ENCODE measurements at places on chromosomes 5 and 9.

DNA sequence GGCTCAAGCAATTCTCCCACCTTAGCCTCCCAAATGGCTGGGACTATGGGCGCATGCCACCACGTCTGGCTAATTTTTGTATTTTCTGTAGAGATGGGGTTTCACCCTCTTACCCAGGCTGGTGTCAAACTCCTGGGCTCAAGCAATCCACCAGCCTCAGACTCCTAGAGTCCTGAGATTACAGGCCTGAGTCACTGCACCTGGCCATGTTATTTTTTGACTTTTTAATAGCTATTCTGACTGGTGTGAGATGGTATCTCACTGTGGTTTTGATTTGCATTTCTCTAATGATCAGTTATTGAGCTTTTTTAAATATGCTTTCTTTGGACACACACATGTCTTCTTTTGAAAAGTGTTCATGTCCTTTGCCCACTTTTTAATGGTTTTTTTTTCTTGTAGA, 38.2 kb downstream of the FBXW2 start:
- no peak for DNase-seq

DNA sequence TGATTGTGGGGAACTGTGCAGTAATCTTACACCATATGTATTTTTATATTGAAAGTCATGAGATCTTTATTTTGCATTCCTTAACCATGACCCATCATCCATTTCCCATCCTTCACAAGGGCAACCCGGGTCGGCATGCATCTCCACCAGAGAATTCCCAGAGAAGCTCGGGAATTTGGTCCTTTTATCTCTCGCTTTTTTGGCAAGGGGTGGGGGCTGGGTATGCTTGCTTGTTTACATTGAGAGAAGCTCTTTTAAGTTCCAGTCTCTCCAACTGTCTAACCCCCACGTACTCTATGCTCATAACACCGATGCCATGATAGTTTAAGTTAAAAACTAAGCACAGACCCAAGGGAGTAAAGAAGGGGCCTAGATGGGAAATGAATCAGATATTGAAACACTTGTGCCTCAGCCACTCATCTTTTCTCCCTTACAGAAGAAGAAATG, 109.9 kb upstream of the NFIB start:
- DNase-seq, result peak; percentile 39

- DNase-seq, result peak; percentile 40
Observed at GRCh38 chr5:142783601-142784341, 13.6 kb downstream of the ARHGAP26 start.

GRCh38 chr5:95178046-95178651, 106.7 kb downstream of the MCTP1 start:
- DNase-seq, result no peak

DNA sequence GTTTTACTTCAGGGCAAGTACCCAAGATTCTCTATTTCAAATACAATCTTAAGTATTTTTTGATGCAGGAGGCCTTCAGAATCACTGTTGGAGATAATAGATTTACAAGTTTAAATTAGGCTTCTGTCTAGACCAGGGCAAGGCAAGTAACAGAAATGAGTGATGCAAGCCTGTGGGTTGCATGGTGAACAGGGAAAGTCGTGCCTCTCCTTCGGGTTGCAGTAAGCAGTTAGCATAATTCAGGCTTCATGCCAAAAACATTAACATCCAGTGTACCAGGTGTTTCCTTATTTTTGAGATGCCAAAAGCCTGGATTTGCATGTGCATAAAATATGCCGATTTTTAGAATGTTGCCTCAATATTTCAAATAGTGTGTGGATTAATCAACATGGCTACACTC, 369.0 kb downstream of the CAAP1 start:
- no peak for DNase-seq

- DNase-seq, result no peak
Observed at GRCh38 chr9:95084254-95084934, 233.1 kb downstream of the FANCC start.

DNA sequence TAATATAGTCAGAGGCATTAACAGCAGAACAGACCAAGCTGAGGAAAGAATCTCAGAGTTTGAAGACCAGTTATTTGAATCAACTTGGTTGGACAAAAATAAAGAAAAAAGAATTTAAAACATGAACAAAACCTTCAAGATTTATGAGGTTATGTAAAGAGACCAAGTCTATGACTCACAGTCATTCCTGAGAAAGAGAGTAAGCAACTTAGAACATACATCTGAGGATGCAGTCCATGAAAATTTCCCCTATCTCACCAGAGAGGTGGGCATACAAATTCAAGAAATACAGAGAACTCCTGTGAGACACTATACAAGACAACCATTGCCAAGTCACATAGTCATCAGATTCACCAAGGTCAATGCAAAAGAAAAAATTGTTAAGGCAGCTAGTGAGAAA, 17.4 kb upstream of the C9orf72 start:
- no peak for DNase-seq

DNA sequence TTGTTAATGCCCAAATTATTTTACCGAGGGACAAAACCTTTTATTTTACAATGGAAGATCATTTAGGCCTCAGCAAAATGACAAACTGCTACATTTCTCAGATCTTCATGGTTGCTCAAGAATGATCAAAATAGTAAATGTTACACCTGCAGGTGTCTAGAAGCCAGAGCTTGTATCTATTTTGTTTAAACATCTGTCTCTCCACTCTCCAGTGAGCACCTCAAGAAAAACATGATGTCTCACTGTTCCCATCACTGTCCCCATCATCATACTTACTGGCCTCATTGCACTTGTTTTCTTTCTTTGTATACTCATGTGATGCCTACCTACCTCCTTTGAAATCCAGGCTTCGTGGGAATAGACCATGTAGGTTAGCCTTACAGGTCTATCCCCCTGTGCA, 149.6 kb downstream of the TTLL11 start:
- no peak for DNase-seq

DNA sequence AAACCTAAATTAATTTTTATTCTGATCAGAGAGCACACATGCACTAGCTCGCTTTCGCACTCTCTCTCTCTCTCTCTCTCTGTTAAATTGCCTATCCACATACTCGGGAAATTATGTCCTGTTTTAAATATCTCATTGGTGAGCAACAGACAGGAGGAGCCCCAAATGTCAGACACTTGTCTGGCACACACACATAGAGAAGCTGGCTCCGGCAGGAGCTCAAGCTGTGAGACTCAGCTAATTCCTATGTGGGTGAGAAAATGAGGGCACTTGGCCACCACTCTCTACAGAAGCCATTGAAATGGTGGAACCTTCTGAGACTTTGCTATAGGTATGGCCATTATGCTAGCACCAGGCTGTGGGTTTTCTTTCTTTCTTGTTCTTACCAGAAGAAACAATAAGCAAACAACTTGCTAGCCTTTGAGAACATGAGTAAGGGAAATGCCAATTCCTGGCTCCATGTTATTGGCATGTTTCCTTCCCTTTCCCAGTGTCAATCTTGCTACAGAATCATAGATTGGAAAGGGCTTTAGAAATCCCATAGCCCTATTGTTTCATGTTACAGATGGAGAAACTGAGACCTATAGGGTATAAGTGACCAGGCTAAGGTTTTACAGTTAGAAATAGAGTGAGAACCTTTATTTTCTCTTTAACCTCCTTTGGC, 9.0 kb downstream of the RFX3 start:
- DNase-seq, result no peak

- no peak for DNase-seq
Observed at GRCh38 chr5:160867976-160868375, 16.0 kb upstream of the ATP10B start.

GRCh38 chr9:127178686-127179632, 56.5 kb upstream of the ANGPTL2 start:
- DNase-seq, result no peak

DNA sequence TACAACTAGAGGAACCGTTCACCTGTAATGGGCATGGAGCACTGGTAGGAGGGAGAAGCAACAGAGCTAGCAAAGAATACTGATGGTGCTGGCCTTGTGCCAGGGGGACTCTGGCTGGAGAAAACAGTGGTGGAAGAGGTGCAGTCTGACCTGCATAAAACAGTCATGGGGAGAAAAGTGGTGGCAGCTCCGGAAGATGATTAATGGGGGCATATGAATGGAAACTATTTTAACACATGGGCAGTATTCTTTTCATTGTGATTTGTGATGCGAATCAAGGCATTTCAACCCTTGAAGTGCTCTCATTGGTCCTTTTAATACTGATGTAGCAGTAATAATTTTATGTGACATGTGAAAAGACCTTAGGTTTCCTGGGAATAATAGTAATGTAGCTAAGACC, 219.6 kb downstream of the ADAMTS6 start:
- no peak for DNase-seq

DNA sequence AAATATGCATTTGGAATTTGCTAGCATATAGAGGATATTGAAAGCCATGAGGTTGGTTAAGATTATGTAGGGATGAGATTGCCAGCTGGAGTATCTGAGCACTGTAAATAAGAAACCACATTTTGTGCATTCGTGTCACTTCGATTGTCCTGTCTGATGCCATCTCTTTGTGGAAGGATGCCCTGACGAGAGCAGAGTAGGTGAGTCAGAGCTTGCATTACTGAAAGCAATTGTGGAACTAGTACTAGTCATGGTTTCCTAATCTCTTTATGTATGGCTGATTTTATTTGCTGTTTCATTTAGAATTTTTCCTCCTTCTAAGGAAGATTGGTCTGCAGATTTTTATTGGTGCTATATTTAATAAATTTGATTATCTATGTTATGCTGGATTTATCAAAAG, 14.5 kb upstream of the TAS2R1 start:
- no peak for DNase-seq

DNA sequence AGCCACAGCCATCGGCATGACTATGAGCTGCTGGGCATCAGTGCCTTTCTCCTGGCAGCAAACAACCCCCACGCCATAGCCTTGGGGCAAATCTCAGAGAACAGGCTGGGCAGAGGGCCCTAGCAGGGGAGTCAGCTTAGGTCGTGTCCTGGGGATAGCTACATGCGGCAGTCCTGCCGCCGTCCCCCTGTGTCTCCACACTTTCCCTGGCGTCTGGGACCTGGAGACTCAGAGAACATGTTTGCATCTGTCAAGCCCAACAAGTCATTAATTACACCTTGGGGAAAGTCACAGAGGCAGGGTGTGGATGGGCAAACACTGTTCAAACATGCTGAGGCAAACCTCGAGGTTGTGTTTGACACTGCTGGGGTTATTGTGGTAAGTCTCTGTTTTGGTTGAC, 123.6 kb downstream of the C5orf15 start:
- DNase-seq, result no peak

Measured in left hindlimb (tissue), 1 donor.